Colonic mucosa (tissue), 4 donors: ENCODE measurements at places on chromosomes 1 and 21. TPM values are rescaled to one million over a fixed set of nuclear protein-coding genes. Genes with fewer than 3 reads are reported as not detected.

DNA sequence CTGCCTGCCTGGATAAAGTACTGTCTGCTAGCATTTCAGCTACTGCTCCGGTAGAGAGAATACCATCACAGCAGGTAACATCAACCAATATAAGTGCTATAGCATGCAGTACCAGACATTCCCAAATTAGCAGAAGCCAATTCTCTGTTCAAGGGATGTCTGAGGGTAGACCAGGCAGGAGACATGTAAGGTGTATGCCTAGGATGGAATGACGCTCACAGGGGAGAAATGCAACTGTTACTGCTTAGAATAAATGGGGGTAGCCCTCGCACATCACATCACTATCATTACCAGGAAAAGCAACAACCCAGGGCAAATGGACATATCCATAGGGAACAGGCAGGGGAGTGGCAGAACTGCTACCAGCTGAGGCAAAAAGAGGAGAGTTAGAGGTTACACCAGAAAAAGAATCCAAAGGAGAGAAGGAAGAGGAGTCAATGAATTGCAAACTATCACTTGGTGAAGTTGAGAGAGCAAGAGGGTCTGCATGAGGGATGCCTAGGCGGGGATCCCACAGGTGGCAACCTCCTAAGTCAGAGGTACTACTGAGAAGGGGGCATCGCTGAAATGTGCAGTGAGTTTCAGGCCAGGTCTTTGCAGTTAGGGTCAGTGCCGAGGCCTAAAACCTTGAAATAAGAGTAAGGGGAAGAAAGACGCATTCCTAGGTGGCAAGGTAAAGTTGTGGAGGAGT lies 1.1 kb downstream of the UBE2Q1 start:
- DNase-seq = no peak

DNA sequence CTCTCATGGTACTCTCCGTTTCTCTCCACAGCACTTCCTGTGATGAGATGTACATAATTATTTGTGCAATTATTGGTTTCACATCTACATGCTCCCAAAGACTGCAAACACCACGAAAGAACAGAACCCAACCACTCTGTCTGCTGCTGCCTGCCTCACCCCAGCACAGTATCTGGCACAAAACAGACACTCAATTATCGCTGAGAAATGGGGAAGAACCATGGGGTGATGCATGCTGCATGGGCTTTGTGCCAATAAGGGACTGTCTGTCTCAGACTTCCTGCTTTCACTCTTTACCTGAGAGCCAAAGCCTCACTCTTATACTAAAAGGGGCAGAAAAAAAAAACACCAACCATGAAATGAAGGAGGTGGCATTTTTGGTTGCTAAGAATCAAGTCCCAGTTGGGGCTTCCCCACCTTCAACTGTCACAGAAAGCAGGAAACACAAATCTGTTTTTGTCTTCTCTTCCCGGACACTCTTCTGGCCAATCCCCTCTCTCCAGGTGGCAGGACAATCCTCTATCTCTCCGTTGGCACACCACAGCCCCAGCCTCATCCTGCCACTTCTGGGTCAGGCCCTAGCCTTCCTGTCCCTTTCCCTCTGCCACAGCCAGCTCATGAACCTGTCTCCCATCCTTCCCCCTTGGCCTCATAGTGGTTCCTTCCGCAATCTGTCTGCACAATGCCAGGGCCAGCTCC lies 82.0 kb downstream of the TGFBR3 start:
- no peak for DNase-seq

DNA sequence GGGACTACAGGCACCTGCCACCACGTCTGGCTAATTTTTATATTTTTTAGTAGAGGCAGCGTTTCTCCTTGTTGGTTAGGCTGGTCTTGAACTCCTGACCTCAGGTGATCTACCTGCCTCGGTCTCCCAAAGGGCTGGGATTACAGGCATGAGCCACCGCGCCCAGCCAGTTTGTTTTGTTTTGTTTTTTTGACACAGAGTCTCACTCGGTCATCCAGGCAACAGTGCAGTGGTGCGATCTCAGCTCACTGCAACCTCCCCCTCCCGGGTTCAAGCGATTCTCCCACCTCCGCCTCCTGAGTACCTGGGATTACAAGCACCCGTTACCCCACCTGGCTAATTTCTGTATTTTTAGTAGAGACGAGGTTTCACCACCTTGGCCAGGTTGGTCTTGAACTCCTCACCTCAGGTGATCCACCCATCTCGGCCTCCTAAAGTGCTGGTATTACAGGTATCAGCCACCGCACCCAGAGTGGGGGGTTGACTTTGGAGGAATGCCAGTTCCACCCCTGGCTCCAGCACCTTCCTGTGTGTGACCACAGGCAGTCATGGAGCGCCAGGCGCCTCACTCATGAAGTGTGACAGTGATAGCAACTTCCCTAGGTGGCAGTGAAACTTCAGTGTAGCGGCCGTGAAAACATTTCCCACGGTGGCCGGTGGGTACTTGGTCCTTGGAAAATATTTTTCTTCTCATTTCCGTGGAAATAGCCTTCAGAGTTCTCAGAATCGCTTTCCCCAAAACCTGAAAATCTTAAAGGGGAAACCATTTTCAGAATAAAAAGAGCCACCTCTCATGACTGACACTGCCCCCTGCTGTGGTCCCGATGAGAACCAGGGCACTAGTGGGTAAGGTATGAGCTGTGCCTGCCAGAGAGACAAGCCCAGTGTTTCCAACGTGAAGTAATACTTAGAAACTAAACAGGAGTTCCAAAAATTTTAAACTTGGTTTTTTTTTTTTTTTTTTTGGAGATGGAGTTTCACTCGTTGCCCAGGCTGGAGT lies 48.6 kb downstream of the WDR4 start:
- peak; percentile 20 for DNase-seq

- DNase-seq = no peak
Measured at GRCh38 chr21:43345746-43346409, 81.1 kb downstream of the SIK1 start.

- DNase-seq = no peak
Measured at GRCh38 chr21:21508859-21509258, 510.6 kb downstream of the NCAM2 start.

GRCh38 chr1:51280321-51280978 lies 44.4 kb downstream of the RNF11 start:
- DNase-seq = no peak

DNA sequence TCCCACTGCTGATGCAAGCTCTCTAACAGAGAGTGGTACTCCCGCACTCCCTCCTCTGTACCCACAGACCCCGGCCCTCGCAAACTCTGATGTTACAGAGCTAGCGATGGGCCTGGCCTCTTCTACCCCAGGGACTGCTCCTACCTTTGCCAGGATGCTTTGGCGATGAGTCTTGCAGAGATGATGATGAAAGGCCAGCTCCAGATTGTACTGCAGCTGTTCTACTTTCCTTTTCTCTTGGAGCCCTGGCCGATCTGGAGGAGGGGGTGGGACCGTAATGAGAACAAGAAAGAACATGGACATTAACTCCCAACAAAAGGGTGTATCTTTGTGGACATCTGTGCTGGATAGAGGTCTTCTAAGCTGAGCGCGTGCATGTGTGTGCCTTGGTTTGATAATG lies 6.0 kb upstream of the LINGO4 start:
- no peak for DNase-seq

- DNase-seq = no peak
Measured at GRCh38 chr21:34517491-34518245, 5.7 kb upstream of the KCNE1 start.

DNA sequence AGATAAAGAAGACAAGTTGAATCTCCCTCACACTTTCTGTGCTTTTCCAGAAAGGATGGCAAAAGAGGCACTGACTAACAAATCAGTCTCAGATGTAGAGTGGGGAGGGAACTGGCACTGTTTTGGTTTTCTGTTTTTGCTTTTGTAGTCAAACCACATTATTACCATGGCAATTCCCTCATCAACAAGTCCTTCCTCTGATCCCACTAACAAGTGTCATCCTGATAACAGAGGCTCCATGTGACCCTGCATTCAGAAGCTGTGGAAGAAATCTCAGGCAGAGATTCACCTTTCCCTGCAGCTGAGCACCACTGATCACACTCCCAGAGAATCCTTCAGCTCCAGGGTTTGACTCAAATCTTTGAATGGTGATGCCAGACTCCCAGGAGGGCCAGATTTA lies 203.4 kb downstream of the TNR start:
- DNase-seq = no peak

- DNase-seq = no peak
Measured at GRCh38 chr21:20998886-20999285, 677 bp downstream of the NCAM2 start.

DNA sequence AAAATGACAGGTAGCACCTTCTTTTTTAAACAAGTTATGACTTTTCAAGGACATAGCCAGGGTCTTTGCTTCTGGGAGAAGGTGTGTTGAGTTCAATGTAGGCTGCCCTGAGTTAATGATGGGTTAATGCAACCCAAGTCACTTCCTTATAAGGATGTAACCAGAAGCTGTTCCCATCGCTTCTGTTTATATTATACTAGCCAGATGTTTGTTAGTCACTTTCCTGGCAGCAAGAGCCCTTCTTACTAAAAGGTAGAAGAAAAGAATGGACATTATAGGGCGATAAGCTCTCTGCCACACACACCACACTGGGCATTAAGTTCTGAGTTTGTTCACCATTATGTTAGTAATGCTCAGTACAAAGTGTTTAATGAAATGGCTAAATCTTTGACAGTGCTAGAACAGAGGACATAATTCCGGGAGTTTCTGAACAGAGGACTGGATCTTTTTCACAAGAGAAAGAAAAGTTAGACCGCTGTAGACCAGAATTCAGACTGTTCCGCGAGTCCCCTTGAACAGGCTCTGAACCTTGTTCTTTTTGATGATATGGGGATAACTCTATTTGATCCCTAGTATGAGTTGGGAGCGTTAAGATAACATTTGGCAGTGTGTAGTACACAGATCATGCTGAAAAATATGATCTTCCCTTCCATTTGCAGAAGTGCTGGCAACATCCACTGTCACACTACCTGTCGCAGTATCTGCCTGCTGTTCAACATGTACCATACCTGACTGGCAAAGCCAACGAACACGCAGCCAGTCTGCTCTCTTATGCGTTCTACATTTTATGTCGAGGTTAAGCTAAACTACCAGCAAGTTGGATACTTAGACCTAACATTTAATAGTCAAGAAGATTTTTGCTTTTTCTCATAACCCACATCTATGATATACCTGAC lies 41.0 kb downstream of the DEGS1 start:
- no peak for DNase-seq

DNA sequence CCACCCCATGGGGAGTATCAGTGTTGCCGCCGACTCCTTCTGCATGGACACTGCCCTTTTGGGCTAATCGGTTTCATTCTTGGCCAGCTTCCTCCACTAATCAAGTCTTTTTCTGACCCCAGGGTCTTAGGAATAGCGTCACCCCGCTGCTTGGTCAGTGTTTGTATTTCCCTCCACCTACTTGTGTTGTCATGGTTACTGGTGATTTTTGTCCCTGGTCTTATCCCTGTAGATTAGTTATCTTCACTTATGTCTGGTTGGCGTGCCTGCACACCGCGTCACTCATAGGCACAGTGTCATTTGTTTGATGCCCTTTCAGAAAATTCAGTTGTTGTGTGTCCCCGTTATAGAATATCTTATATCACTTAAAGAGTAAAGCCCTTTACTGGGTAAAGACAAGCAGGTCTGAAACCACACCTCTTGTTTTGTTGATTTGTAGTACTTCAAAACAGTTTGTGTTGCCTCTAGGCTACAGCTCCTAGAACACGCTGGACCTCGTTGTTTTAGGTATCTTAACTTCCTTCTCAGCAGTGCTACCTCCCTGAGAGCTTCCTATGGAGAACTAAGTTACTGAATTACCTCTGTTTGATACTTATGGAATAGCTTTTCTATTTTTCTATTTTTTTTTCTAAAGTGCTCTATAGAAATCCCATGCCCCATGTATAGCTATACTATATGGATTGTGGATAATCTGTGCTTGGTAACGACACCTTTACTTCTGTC lies 868 bp downstream of the PPP1R12B start:
- DNase-seq = no peak

- DNase-seq = no peak
Measured at GRCh38 chr1:221439747-221440501, 302.0 kb downstream of the DUSP10 start.

- no peak for DNase-seq
Measured at GRCh38 chr1:157431751-157432150, 120.6 kb downstream of the FCRL5 start.

DNA sequence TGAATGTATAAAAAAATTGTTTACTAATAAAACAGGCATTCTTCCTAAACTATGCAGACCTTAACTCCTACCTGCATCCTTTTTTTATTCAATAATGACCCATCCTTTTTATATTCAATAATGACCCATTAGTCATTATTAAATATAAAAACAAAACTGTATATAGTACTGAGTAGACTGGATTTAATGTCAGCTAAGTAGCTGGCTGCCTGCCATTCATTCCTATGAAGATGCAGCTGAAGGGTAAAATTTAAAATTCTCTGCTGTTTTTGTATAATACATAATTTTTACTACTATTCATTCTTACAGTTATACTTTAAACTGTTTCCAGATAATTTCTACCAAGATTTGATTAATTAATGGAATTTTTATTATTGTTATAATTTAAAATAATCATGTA lies 79.3 kb downstream of the DENND1B start:
- no peak for DNase-seq

DNA sequence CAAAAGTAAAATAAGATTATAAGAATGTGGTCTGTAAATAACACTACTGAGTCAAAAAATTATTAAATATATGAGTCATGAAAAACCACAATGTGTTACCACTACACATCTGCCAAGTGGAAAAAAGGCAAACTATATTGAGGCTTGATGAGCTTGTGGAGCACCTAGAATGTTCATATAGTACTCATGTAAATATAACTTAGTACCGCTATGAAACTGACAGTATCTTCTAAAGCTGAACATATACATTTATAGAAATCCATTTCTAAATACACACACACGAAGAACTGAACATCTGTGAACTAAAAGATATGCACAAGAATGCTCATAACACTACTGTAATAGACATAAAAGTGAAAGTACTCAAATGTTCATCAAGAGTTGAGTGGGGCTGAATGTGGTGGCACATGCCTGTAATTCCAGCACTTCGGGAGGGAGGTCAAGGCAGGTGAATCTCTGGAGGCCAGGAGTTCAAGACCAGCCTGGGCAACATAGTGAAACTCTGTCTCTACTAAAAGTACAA lies 18.5 kb upstream of the GBP3 start:
- DNase-seq = no peak

DNA sequence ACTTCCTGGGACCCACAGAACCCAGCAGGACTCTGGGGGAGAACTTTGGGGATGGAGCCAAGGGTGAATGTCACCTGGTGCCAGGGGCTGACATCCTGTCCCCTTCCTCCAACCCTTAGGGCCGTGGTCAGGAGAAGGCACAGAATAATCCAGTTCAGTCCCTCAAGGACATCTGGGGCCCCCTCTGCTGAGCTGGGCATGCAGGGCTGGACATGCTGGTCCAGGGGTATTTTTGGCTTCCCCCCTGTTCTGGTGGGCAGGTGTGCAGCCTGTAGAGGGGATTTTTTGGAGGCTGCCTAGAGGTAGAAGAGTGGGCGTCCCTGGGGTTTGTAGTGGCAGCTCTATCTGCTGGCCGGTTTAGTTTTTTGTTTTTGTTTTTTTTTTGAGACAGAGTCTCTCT lies 3.4 kb upstream of the CROCC start:
- no peak for DNase-seq

Gene C1orf87
- total RNA-seq = not detected

Gene RXFP4
- 4.6 TPM for total RNA-seq

Gene OR2L3
- total RNA-seq = not detected

Gene CYP4Z1
- total RNA-seq = not detected

Gene CDC73
- 49.1 TPM for total RNA-seq

Gene LGALS8
- total RNA-seq = 33.5 TPM

Gene UBASH3A
- 1.5 TPM for total RNA-seq

Gene LAX1
- total RNA-seq = 1.3 TPM

Gene SPRR2B
- not detected for total RNA-seq

Gene SCCPDH
- total RNA-seq = 29.9 TPM

Gene C1orf35
- 14.9 TPM for total RNA-seq

Gene PHACTR4
- total RNA-seq = 49.8 TPM

Gene RGS8
- not detected for total RNA-seq

Gene HSD11B1
- 0.48 TPM for total RNA-seq

Gene TRIM58
- 2.4 TPM for total RNA-seq
